Stimulated activated CD8-positive, alpha-beta memory T cell treated with anti-CD3 and anti-CD28 coated beads, Interleukin-4, amount 100 ng/mL, for 4 hours (primary cell): ENCODE measurements at places on chromosomes 7 and 10.

- DNase-seq = no peak
Measured at GRCh38 chr7:19834566-19834965, 61.1 kb upstream of the TMEM196 start.

GRCh38 chr7:37820708-37821468, 27.5 kb upstream of the NME8 start:
- DNase-seq = no peak

- no peak for DNase-seq
Measured at GRCh38 chr10:28984431-28984830, 304.4 kb upstream of the LYZL1 start.

DNA sequence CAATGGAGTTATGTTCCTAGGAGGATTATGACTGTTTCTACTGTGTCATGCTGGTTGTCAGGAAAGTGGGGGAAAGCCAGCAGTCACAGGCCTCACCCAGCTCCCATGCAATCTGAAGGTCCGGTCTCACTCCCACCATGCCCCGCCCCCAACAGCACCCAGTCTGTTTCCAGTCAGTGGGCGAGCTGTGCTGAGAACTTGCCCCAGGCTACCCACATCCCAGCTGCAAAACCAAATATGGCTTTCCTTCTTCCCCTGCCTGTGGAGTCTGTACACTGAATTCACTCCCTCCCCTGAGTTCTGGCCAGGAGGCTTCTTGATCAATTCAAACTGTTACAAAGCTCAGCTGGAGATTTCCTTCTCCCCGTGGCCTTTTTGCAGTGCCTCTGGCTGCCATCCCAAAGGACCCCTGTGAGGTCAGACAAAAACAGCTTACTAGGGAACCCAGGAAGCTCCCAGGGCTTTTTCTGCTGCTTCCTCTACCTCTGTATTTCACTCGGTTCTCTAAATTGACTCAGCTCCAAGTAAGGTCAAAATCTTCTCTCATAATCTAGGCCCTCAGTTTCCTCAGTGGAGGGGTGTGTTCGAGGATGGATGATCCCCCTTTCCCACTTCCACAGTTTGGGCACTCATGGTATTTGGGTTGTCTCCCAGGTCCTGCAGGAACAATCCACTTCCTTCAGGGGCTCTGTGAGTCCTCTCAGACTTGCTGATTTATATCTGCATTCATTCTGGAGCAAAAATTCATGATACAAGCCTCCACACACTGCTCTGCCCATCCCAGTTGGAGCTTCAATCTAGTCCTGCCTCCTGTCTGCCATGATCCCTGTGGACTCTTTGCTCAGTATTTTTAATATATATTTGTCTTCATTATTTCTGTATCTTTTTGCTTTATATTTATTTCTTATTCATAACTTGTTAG, 205.5 kb downstream of the SEMA3D start:
- no peak for DNase-seq

GRCh38 chr10:2759233-2759632, 308.1 kb upstream of the PFKP start:
- DNase-seq = no peak

GRCh38 chr10:46079831-46080585, 33.9 kb upstream of the MSMB start:
- no peak for DNase-seq

DNA sequence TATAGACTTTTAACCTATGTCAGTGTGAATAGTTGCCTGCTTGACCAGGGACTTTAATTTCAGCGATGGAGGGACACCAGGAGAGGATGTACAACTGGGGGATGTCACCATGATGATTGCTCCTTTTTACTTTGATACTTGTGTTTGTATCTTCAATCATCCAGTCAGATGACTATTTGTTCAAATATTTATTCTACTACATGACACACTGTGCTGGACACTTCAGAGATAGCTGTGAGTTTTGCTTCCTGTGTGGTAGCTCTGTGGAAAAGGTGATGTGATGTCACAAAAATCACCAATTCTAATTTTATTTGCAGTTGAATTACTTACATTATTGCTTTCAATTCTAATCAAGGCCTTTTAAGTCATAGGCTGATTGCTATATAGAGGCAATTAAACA, 62.7 kb upstream of the CREB5 start:
- DNase-seq = no peak

DNA sequence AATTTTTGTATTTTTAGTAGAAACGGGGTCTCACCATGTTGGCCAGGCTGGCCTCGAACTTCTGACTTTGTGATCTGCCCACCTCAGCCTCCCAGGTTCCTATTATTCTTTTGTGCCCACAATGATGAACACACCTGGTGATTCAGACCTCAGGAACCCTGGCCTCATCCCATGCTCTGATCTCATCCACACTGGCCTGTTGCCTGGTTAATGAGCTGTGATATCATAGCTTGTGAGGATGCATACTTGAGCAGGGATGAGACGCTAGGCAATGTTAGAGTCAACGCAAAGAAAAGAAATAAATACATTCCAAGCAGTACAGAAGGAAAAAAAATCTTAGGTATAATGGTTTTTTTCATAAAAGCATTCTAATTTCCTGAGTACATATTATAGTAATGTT, 82.4 kb upstream of the RNF32 start:
- DNase-seq = no peak

- no peak for DNase-seq
Measured at GRCh38 chr10:5549462-5550249, 24.9 kb downstream of the CALML3 start.

DNA sequence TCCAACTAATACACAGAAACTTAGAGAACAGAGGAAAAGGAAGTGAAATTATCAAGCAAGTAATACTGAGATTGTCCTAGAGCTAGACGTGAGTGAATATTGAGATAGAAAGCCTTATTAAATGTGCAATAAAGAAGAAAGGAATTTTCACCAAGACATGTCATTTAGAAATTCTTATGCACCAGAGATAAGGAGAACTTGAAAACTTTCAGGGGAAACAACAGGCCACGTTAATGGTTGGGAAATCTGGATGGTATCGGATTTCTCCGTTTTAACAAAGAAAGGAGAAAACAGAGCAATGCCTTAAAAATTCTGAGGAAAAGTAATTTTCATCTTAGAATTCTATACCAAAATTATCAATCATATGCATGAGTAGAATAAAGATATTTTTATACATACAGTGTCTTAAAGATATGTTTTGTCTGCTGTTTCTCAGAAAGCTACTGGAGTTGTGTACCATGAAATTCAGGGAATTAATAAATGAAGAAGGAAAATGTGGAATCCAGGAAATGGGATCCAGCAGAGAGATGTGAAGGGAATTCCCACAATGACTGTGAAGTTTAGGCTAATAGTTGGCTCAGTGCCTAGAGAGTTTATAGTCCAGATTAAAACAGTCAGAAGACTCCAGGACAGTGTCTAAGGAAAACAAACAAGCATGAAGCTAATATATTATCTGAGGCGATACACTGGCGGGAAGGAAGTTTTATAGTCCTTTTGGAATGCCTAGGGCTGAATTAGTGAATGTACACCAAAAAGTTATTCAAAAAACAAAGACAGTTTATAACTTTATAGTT, 159.5 kb downstream of the PPP1R9A start:
- DNase-seq = no peak

- DNase-seq = no peak
Measured at GRCh38 chr10:99908512-99908911, 101.2 kb downstream of the DNMBP start.

DNA sequence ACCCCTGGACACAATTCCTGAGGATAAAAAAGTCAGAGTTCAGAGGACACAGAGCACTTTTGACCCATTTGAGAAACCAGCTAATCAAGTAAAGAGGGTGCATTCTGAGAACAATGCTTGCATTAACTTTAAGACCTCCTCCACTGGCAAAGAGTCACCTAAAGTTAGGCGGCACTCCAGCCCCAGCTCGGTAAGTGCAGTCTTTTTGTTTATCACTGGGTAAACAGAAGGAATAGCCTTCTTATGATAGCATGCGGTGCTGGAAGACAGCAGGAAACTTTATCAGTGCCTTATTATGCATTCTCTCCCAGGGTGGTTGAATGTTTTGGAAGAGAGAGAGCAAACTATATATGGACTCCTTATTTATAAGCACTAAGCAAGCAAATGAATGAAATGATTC, 130.5 kb downstream of the CDK14 start:
- no peak for DNase-seq

DNA sequence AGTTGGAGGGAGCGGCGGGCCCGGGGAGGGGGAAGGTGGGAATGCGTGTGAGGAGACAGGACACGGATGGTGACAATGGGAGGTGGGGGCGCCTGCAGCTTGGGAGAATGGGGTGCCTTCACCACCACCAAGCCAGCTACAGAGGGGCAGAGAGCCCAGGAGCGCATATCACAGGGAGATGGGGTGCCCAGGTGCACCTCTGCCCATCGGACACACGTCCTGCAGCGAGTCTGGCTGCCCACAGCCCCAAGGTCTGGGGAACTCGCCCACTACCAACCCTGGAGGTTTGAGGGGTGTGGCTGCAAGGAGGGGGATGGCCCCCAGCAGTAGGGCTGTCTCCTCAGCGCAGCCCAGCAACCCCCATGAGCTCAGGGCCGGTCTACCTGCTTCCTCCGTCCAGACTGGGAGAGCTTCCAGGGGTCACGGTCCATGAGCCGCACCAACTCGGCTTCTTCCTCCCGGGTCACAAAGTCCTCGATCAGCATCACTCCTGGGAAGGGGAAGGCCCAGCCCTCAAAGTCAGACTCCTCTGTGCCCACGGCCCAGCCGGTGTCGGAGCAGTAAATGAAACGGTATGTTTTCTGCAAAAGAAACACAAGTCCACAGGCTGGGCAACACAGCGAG, 5.3 kb downstream of the ALKBH4 start:
- DNase-seq = no peak

GRCh38 chr10:58464956-58465355, 47.7 kb upstream of the BICC1 start:
- no peak for DNase-seq

GRCh38 chr10:75235375-75236177, at the start of gene COMTD1:
Gene COMTD1, minus strand, starts transcription at chr10:75235957. Its CDS starts 29 bp downstream, at chr10:75235928.
- DNase-seq = peak; percentile 85

- no peak for DNase-seq
Measured at GRCh38 chr10:104441329-104442000, 87.8 kb downstream of the CFAP58 start.

- no peak for DNase-seq
Measured at GRCh38 chr10:43693602-43694001, 44.9 kb upstream of the ZNF32 start.

DNA sequence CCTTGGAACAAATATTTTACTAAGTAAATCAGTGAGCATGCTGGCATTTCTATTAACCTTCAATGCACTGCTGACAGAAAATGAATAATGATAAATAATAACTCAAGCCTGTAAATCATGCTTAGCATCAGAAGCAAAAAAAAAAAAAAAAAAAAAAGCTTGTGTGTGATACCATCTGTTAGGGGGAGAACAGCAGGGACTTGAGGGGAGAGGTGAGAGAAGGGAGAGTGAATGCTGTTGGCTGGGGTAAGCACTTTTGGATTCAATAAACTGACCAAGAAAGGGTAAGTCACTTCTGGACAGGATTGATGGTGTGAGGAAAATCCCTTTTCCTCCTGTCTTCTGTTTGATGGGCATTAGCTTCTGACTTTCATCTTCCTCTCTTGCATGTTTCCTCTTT, 996.4 kb downstream of the KCNMA1 start:
- no peak for DNase-seq
